Gastrocnemius medialis (tissue), 4 donors: ENCODE measurements at places on chromosomes 1 and 21. TPM values are rescaled to one million over a fixed set of nuclear protein-coding genes. Genes with fewer than 3 reads are reported as not detected.

The LCE1A gene
- not detected for total RNA-seq

The ARID4B gene
- total RNA-seq = 18.8 TPM

The DIRAS3 gene
- 0.59 TPM for total RNA-seq

The TCEA3 gene
- total RNA-seq = 128 TPM

The LHX8 gene
- total RNA-seq = not detected

The GJA9 gene
- not detected for total RNA-seq

The FBXO2 gene
- 2.0 TPM for total RNA-seq

GRCh38 chr1:212225871-212226302, 59.3 kb upstream of the PPP2R5A start:
- no peak overlapping the region for H3K4me3 ChIP-seq
- no peak overlapping the region for H3K27ac ChIP-seq
- H3K4me1 ChIP-seq = no peaks in the 10 kb centered on the region

DNA sequence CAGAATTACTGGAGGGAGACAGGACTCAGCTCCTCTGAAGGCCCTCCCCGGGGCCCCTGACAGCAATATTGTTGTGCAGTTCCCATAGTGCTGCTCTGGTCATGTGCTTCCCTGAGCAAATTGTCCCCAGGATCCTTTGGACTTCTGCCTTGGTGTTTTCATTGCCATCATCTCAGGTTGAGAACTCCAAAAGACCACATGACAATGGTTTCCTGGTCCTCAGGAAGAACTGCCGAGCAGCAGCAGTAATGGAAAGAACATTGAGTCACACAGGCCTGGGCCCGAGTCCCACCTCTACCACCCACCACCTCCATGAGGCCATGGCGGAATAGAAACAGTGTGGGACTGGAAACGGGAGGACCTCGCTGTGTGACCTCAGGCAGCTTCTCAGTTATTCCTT, 6.3 kb upstream of the CTTNBP2NL start:
- peaks cover 12% of the 10 kb centered on the region for H3K4me1 ChIP-seq
- no peak overlapping the region for H3K4me3 ChIP-seq
- no peaks in the 10 kb centered on the region for H3K27me3 ChIP-seq
- peak overlapping the region; percentile 80 for H3K27ac ChIP-seq
- no peak for DNase-seq
- no peaks in the 10 kb centered on the region for H3K36me3 ChIP-seq

- H3K4me1 ChIP-seq = no peaks in the 10 kb centered on the region
- DNase-seq = no peak
- no peak overlapping the region for H3K27ac ChIP-seq
Measured at GRCh38 chr21:45615145-45615711, 28.3 kb upstream of the PCBP3 start.

DNA sequence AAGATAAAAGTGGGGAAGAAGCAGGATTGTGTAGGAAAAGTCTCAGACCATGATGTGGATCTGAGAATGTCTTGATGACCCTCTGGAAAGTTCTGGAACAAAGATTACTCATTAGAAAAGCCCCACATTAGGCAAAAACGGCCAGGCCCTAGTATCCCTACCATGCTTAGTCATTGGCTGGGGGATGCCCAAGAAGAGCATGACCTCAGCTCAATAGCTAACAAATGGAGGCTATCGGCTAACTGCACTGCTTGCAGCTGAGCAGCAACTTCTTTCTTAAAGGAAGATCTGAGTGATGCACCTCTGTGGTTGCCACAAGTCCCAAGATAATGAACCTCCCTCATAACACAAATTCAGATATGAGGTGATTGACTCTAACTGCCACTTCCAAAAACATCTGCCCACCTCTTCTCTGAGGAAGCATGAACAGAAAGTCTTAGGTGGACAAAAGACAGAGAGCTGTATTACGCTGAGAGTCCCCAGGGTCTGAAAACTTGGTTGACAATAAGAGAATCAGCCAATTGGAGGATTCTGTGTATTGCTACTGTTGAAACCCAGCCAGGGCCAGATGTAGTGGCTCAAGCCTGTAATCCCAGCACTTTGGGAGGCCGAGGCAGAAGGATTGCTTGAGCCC, 64.6 kb upstream of the AK4 start:
- no peak overlapping the region for H3K27ac ChIP-seq
- H3K36me3 ChIP-seq = no peaks in the 10 kb centered on the region
- no peak for DNase-seq
- H3K4me3 ChIP-seq = no peak overlapping the region

GRCh38 chr1:1537626-1538250, 2.7 kb downstream of the TMEM240 start:
- DNase-seq = no peak
- no peaks in the 10 kb centered on the region for H3K36me3 ChIP-seq
- no peak overlapping the region for H3K27ac ChIP-seq
- no peak overlapping the region for H3K4me3 ChIP-seq

DNA sequence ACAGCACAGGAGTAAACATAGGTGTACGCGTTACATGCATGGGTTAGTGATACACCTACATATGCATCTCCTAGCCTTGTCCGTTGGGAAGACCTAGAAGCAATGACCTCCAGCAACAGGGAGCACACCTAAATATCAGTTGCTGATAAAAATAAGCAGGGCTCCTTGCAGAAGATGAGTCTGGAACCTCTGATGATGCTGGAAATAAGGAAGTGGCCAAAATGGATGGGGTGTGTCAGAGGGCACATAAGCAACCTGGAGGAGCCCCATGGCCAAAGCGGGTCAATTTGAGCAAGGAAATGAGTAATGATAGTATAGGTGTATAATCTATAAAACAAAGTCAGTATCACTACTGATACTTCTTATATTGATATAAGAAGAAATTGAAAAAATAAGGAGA, 13.7 kb downstream of the ADARB1 start:
- no peak overlapping the region for H3K4me3 ChIP-seq
- DNase-seq = no peak
- no peaks in the 10 kb centered on the region for H3K27me3 ChIP-seq
- peaks cover 17% of the 10 kb centered on the region for H3K4me1 ChIP-seq
- H3K36me3 ChIP-seq = no peaks in the 10 kb centered on the region

- peak within 1 kb of the TSS; percentile 37 for H3K27ac ChIP-seq
- DNase-seq = no peak
- H3K4me3 ChIP-seq = peak within 1 kb of the TSS; percentile 29
- H3K36me3 ChIP-seq = no peaks in the 10 kb centered on the region
- H3K4me1 ChIP-seq = no peaks in the 10 kb centered on the region
Measured at GRCh38 chr1:150765296-150765976, at the start of gene CTSS. Gene CTSS, minus strand, starts transcription at chr1:150765778. Its CDS starts 1,015 bp downstream, at chr1:150764763.

GRCh38 chr1:116808200-116808847, 54.1 kb downstream of the CD2 start:
- no peaks in the 10 kb centered on the region for H3K36me3 ChIP-seq
- H3K27me3 ChIP-seq = no peaks in the 10 kb centered on the region
- H3K27ac ChIP-seq = no peak overlapping the region
- DNase-seq = no peak
- H3K4me3 ChIP-seq = no peak overlapping the region

DNA sequence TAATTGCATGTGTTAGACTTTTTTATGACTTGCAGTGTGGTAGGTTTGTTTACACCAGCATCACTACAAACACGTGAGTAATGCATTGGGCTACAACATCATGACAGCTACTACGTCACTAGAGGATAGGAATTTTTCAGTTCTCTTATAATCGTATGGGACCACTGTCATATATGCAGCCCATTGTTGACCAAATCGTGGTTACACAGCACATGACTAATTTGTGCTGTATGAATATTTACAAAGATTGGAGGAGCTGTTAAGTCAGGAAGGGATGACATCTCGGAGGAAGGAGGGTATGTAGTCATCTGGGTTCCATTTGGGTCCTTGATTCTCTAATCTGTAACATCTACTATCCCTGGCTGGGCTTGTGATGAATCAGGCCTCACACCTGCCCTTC, 270.9 kb downstream of the TNR start:
- DNase-seq = no peak
- no peaks in the 10 kb centered on the region for H3K36me3 ChIP-seq
- no peaks in the 10 kb centered on the region for H3K27me3 ChIP-seq
- H3K4me3 ChIP-seq = no peak overlapping the region
- no peaks in the 10 kb centered on the region for H3K4me1 ChIP-seq

DNA sequence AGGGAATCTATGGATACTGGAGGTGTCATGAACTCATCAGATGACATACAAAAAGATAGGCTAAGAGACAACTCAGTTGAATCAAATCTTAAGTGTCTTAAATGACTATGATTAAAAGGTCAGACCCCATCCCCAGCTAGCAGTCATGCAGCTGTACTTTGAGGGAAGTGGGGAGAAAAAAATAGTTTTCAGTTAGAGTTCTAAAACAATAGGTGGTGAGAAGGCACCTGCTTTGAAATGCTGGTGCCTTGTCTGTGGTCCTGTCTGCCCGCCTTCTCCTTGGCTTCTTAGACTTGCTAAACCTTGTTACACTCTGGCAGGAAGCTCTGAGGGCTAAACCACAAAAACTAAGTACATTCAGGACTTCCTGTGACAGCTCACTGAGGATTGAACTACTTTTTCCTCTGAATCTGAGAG, 15.3 kb downstream of the CD2 start:
- H3K36me3 ChIP-seq = no peaks in the 10 kb centered on the region
- H3K27ac ChIP-seq = no peak overlapping the region
- H3K27me3 ChIP-seq = no peaks in the 10 kb centered on the region

- H3K4me3 ChIP-seq = no peak overlapping the region
- H3K36me3 ChIP-seq = no peaks in the 10 kb centered on the region
- peak; percentile 10 for DNase-seq
- peak overlapping the region; percentile 71 for H3K27ac ChIP-seq
- peaks cover 41% of the 10 kb centered on the region for H3K4me1 ChIP-seq
Measured at GRCh38 chr1:226633541-226634165, 85.1 kb downstream of the STUM start.

DNA sequence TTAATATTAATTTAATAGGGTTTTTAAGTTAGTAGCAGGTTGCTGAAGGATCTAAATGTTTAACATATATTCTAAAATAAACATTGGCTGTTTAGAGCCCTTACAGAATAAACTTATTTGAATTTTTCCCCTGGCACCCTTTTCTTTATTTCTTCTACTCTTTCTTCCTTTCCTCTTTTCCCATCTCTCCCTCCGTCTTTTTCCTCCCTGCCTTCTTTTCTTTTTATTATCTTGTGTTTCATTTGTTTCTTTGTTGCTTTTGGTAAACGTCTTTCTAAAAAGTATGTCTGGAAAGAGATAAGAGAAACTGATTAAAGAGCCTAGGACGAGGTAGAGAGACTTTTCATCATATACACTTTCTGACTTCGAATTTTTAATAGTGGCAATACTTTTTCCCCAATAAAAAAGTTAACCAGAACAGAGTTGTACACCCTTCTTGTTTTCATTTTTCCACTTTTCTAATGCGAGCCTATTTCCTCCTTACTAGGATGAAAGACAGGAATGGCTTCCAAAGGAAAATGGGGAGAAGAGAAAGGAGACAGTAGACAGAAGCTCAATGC, 39.5 kb upstream of the ATF3 start:
- no peak for DNase-seq
- H3K4me3 ChIP-seq = no peak overlapping the region
- peaks cover 7% of the 10 kb centered on the region for H3K4me1 ChIP-seq
- no peaks in the 10 kb centered on the region for H3K36me3 ChIP-seq

- peak overlapping the region; percentile 57 for H3K27ac ChIP-seq
- no peak overlapping the region for H3K4me3 ChIP-seq
- no peaks in the 10 kb centered on the region for H3K27me3 ChIP-seq
- peaks cover 44% of the 10 kb centered on the region for H3K4me1 ChIP-seq
- peak; percentile 3 for DNase-seq
Measured at GRCh38 chr1:113940365-113941244, 11.5 kb downstream of the HIPK1 start.

GRCh38 chr1:59477286-59477685, 180.4 kb downstream of the FGGY start:
- H3K36me3 ChIP-seq = no peaks in the 10 kb centered on the region
- H3K27me3 ChIP-seq = no peaks in the 10 kb centered on the region
- H3K4me1 ChIP-seq = peaks cover 34% of the 10 kb centered on the region
- no peak overlapping the region for H3K27ac ChIP-seq
